ENCODE measurements at places on chromosomes 4 and X.
A peak's percentile ranks its signal among the peaks of the same experiment; 100 is the strongest.

GRCh38 chr4:156946516-156947424, 24.8 kb downstream of the PDGFC start:
- no peak for DNase-seq

DNA sequence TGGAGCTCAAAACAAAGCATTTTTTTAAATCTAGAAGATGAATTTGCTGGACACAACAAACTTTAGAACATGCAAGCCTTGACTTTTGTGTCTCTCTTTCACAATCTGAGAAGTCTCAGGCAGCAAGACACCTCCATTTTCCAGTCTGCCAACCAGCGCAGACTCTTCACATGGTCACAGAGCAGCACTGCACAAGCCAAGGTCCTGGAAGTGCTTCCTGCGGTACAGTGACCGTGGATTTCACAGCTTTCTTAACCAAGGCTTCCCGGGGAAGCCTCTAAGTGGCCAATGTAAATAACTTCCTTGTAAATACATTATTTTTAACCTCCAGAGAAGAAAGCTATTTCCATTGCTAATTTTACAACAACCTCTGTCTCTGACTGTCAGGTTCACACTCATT, 31.2 kb downstream of the ZNF827 start:
- no peak for DNase-seq

DNA sequence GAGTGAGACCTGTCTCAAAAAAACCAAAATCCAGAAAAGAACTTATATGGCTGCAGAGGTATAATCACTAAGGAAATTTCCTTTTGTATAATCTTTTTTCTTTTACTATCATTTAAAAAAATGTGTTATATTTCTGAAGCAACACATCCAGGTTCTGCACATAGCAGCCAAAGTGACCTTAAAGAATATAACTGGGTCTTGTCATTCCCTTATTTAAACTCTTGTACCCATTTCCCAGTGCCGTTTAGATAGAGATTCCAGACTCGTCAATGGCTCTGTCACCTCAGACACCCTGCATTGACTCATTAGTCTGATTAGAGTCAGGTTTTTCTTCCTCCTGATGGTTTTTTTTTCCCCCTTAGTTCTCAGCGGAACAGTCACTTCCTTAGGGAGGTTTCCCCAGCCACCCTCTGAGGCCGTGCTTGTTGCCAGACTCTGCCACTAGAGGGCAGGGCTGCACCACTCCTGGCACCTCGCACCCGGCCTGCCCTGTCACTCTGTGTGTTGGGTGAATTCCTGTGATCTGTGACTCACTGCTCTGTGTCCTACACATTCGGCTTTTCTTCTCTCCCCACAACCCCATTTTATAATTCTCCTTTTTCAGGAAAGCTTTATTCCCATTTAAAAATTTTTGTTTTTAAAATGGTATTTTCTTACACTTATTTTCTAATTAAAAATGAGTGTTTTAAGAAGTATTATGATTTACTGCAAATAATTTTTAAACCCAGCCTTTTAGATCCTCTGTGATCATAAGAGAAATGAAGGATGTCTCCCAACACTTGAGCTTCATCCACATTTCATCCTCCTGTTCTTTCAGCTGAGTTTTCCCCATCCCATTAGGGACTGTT, 32.1 kb downstream of the HTT start:
- peak; percentile 73 for DNase-seq

DNA sequence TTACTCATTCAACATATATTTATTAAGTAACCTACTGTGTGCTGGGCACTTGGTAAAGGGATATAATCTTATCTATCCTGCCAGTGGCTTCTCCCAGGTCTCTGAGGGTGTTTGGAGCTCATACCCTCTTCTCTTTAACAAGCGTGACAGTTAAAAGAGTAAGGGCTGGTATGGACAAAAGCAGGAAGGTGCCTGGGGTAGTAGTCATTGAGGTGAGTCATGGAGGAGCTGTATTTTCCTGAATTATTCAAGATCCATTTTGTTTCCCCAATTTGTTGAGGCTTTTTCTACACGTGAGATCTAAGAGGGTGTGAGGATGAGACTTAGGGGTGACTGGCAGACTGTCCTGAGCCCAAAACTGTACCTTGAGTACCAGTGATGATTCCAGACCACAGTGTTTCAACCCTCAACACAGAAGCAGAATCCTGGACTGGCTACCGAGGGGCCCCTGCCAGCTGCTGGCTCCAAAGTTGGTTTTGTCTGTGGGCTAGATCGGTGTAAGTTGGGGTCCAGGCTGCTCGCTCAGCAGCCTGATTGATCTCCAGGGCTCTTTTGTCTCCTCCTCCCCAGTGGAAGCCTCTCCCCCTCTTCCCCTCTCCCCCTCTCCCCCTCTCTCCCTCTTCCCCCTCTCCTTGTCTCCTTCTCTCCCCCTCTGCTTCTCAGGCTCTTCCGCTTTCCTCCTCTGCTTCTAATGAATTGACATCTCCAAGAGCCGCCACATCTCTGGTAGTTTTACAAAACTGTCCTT, at the start of gene DRP2:
TSS of gene DRP2 (plus strand) at position 671 of the 748 bp plus-strand sequence. CDS start 11,862 bp downstream, outside the sequence.
- DNase-seq = no peak

GRCh38 chr4:186326391-186326790, 60.4 kb downstream of the F11 start:
- no peak for DNase-seq

GRCh38 chr4:87241336-87241735, 20.9 kb upstream of the KLHL8 start:
- no peak for DNase-seq

DNA sequence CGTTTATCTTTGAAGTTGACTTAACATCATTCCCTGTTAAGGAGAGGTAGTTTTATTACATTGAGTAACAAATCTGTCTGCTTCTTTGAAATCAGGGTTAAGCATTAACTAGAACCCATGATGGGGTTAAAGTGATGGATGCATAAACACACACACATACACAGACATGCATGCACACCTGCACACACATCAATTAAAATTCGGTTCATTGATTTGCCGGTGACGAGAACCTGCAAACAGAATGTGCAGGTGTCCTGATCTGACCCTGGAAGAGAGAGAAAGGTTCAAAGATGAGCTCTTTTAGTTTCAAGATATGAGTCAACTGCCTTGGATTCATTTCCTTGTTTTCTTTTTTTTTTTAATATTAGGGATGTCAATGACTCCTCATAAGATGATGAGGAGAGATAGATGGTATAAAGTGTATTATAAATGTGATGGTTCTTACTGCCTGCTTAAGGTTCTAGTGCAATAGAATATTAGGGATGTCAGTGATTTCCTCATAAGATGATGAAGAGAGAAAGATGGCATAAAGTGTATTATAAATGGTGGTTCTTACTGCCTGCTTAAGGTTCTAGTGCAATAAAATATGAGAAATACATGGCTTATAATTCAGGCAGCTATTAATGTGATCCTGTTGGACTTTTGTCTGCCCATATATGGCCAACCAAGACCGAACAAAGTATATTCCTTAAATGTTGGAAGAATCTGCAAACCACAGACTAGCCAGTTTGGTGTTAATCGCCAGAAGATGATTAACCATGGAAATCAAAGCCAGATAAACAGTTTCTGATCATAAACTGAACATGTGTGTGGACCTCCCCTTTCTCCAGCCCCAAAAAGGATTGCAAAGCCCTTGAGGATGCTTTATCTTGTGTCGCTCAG, 14.1 kb upstream of the CD99 start:
- DNase-seq = no peak

- no peak for DNase-seq
Observed at GRCh38 chr4:108160741-108161352, 7.9 kb downstream of the LEF1 start.

GRCh38 chrX:147933815-147934214, 22.1 kb downstream of the FMR1 start:
- no peak for DNase-seq

Measured in naive thymus-derived CD8-positive, alpha-beta T cell (primary cell).